ENCODE measurements at places on chromosomes 6 and 20.
A peak's percentile ranks its signal among the peaks of the same experiment; 100 is the strongest.

DNA sequence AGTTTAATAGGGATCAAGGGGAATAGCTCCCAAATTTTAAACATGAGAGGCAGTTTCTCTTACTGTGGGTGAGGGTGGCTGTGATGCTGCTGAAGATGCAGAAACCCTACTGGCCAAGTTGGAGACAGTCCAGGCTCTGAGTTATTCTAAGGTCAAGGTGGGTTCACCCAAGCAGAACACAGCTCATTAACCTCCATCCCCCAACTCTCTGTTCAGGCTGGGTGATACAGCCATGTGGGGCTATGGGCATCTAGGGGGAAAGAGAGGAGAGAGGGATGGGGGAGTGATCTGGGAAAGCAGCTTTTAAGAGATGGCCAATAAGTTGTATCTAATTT, 18.9 kb upstream of the TRAM2 start:
- no peak for DNase-seq

DNA sequence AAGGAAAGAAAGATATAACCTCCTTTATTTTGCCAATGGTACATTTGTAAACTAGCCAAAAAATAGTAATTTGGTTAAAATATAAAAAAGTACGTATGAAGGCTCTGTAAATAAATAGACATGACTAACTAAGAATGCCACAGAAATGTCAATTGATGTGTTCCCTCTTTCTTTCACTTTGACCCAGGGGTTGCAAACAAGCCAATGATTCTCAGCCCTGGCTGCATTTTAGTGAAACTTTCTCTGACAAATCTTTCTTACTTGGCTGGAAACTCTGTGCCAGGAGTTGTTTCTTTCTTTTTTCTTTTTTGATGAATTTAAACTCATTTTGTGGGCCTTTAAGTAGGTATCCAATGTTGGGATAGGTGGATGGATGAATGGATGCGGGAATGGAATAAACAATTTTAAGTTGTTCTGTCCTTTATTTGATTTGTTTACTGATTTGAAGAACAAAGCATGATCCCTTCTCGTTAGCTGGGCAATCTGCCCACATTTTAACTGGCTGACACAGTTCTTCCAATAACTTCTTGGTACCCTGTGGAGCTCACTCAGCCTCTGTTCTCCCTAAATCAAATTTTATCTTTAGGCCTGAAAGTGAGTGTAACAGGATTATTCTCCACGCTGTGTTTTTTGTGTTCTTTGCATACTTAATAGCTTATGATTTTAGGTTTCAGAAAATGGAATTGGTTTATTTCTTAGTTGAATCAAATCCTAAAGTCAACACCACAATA, 58.6 kb upstream of the GCLC start:
- no peak for DNase-seq

GRCh38 chr6:100268326-100268725, 196.4 kb downstream of the SIM1 start:
- no peak for DNase-seq

- DNase-seq: no peak
These were observed 188.7 kb downstream of the SLC24A3 start for GRCh38 chr20:19401096-19401495.

DNA sequence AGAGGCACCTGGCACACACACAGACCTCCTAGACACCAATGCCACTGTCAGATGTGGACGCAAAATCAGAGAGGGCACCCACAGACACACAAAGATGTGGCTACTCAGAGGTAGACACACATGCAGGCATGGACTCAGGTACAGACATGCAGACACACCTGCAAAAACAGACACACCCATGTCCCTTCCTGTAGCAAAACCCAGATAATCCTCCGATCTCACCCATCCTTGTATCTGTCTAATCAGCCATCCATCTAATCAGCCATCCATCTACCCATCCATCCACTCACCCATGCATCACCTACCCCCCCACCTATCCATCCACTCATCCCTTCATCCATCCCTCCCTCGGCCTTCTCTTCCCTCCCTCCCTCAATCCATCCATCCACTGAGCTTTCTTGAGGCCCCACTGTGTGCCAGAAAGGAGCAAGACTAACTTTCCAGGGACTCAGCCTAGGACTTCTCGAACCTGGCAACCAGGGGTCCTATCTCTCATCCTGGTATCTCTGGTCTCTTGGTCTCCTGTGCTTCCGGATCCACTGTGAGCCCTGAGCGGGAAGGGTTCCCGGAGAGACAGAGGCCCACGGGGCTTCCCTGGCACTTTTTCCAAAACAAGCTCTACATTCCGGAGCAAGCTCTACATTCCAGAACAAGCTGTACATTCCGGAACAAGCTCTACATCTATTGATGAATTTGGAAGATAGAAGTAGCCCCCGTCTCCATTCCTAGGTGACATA, 1.1 kb upstream of the TGM2 start:
- DNase-seq: no peak

GRCh38 chr20:22830138-22830537, 205.0 kb upstream of the SSTR4 start:
- no peak for DNase-seq

GRCh38 chr6:145887969-145888368, 73.4 kb upstream of the FBXO30 start:
- no peak for DNase-seq

DNA sequence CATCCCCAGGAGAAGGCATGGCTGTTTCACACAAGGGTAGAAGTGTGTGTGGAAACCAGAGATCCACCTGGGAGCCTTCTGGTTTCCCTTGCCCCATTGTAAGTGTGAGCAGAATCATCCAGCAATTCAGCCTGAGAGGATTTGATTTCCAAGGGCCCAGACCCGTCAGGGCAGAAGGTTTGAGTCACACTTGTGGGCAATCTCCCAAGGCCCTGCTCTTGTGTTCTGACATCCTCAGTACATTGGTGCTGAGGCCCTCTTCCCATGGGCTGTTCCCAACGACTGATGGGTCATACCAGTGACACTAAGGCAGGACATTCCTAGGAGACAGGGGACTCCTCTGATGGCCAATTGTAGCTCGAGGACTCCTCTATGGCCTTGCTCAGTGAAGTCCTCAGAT, 58.2 kb upstream of the POLR1H start:
- no peak for DNase-seq

DNA sequence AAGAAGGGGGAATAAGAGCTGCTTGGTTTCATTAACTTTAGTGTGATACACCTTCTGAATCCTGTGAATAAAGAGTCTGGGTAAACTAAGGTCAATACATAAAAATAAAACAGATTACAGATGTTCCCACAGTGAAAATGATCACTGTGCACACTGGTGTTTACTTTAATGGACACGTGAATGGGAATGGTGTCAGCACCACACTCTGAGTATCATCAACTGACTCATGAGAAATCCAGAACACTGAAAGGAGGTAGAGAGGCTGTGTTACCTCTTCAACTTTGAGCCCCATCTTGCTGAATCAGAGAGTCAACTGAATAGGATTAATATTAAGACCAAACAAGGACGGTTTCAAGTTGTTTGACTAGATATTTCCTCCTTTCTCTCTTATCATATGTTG, 75.0 kb downstream of the ELOVL4 start:
- no peak for DNase-seq

DNA sequence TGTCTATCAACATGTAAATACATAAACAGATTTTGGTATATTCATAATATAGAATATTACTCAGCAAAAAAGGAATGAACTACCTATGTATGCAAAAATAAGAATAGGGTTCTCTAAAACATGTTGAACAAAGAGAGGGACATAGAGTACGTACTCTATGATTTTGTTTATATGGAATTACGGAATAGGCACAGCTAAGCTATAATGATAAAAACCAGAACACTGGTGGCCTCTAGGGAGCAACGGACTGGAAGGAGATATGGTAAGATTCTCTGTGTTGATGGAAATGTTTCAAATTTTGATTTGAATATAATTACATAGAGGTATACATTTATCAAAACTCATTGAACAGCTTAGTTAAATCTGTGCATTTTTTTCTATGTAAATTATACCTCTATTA, 19.6 kb downstream of the ADGRG6 start:
- no peak for DNase-seq

- no peak for DNase-seq
These were observed 111.7 kb upstream of the PTPRK start for GRCh38 chr6:128632131-128632530.

- DNase-seq: no peak
These were observed 33.7 kb upstream of the SCUBE3 start for GRCh38 chr6:35179901-35180535.

GRCh38 chr20:2851086-2851485, 10.5 kb downstream of the VPS16 start:
- DNase-seq: no peak

DNA sequence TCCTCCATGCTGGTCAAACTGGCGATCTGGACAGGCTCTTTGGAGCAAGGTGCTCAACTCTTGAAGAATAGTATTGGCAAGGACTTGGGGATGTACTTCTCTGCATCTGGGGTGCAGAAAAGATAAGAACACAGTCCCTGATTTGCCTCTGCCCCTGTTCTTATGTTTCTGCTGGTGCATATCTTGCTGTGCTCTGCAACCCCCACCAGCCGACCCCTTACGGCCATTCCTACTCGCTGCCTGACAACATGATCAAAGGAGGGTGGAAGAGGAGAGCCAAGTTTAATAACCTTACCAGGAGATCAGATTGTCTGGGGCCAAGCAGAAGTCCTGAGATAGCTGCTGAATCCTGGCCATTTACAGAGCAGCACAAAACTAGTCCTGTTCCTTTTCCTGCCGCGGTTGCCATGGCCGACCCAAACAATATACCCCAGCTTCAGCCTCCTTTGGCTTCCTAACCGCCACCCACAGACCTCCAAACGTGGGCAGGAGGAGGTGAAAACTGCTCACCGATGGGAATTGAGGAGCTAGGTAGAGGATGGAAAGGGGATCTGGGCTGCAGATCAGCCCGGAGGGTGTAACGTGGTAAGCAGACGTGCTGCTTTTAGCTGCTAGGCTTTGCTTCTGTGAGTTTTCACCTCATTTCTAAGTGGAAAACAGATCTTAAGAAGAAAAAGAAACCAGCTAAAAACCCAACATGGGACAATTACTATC, 60.9 kb downstream of the ATXN1 start:
- peak; percentile 12 for DNase-seq

DNA sequence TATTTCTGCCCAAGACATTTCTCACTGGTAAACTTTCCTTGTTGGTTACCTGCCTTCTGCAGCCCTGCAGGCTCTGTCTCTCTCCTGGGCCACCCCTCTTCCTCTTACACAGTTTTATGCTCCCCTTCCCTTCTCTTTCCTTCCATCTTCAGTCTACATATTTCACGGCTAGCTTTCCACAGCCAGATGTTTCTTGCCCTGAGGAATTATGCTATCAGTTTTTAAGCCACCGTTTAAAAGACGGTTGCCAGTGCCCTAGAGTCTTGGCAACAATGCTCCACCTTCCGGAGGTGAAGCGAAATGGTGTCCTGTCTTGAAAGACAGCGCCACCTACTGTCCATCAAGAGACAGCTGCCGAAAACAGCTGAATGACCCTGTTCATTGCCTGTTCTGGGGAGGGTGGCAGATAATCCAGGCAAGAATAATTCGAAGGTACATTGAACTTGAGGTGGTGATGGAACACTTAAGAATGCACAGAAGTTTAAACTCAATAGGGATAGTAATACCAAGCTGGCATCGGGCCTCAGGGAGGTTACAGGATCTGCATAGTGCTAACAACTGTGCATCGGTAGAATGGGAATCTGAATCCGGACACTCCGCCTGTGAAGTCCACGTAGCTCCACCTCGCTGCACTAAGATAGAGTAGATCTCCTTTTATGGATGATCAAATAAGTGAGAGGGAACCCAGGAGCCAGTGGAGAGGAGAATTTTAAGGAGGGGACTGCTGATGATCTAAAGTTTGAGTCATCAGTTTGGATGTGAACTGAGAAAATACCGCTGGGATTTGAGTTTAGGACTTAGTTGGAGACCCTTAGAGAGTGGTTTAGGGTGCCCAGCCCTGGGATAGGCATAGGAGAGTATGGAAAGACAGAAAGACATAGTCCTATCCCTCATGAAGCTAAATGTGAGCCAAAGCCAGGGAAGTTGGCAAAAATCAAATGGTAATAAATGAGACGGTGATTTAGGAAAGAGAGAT, 4.8 kb upstream of the TRIM40 start:
- DNase-seq: peak; percentile 58

GRCh38 chr6:34073540-34073939, 72.3 kb downstream of the GRM4 start:
- no peak for DNase-seq

DNA sequence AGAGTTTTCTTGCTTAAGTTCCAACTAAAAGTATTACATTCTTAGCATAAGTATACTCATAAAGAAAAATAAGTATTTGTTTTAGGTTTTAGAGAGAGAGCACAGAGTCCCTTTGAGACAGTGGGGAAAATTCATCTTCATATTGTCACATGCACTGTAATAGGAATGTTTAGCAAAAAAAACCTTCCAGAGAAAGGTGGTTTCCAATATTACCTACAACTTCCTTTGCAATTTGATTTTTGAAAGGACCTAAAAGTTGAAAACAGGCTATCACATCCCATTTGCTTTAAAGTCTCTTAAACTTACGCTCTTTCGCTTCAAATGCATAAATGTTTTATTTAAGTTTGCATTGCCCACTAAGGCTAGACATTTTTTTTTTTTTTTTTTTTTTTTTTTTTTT, 86.4 kb downstream of the OPRM1 start:
- no peak for DNase-seq

DNA sequence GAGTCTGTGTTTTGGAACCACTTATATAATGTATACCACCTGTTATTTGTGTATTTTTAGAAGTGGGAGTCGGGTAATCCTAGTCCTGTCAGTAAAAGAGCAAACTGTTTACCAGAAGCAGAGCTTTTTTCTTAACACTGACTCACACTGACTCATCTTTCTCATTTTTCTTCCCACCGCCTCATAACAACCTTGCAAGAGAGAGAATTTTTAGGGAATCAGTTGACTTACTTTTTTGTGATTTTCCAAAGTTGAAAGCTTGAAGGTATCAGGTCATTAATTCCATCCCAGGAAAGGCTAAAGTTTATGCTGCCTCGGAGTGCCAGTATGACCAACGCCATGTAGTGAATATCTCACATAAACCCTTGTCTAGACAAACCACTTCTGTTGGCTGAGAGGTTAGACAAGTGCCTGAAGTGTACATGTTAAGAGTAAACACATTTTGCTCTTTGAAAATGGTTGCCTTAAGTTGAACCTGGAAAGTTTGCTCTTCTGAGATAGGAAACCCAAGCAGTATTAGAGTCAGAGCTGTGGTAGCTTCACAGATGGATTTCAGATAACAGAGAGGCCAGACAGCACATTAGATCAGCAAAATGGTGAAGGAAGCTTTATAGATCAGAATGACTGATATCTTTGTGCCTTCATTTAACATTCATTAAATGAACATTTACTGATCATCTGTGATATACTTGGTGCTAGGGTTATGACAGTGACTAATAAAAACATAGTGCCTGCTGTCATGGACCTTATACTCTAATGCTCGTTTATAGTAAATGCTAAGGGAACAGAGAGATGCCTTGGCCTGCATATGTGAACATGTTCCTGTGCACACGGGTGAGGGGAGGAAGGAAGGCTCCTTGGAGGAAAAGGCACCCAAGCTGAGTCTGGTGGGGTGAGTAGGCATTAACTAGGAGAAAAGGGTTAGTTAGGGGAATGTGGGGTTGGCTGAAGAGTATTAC, 29.1 kb upstream of the PKIG start:
- DNase-seq: no peak

DNA sequence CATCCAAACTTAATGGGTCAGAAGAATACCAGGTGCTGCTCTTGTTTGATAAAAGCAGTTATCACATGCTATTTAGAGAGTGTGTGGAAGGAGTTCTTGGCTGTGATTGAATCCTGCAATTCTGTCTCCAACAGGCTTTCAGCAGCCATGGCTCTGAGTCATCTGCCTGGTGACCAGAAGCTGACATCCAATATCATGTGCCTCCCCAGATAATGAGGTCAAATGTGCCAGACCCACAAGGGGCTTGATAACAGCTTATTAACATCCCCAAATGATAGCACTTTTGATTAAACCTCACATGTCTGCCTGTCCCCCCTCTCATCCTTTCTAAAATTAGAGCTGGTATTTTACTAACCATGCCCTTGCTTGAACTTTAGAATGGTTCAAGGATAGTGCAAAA, 175.7 kb upstream of the PLN start:
- no peak for DNase-seq

All from WTC11 (cell line).